ENCODE measurements at places on chromosomes 5 and 9. TPM values are rescaled to one million over a fixed set of nuclear protein-coding genes. Genes with fewer than 3 reads are reported as not detected.

The CCL21 gene
- total RNA-seq, result 66.4 TPM

The AIF1L gene
- total RNA-seq, result 15.6 TPM

The TMC1 gene
- total RNA-seq, result 0.90 TPM

DNA sequence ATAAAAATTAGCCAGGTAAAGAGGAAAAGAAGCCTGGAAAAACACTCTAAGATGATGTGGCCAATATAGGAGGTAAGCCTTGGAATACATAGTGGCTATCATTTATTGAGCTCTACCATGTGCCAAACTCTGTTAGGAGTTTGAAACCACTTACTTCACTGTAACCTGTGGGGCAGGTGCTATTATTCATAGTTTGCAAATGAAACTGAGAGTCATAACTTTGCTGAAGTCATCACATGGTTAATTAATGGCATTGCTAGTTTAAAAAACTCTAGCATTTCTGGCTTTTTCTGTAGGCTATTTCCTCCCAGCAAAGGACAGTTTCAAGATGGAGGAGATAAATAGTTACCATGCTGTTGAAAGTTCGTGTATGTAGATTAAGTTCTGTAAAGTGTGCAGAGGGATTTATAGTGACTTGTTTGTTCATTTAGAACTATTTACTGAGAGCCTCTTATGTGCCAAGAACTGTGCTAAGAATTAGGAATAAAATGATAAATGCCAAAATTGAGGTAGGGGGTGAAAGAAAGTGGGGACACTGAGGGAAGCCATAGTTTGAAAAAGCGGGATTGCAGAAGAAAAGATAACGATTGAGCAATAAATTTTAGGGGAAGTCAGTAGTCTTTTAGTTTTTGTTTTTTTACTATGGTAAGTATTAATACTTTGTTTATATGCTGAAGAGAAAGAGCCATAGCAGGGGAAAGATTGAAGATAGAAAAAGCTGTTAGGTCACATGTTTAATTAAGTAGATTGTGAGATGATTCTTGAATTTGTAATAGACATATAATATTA is 57.2 kb downstream of the WDR70 start:
- H3K27me3 ChIP-seq, result no peaks in the 10 kb centered on the region
- H3K4me1 ChIP-seq, result no peaks in the 10 kb centered on the region
- no peak for DNase-seq
- no peaks in the 10 kb centered on the region for H3K36me3 ChIP-seq
- H3K4me3 ChIP-seq, result no peak overlapping the region

DNA sequence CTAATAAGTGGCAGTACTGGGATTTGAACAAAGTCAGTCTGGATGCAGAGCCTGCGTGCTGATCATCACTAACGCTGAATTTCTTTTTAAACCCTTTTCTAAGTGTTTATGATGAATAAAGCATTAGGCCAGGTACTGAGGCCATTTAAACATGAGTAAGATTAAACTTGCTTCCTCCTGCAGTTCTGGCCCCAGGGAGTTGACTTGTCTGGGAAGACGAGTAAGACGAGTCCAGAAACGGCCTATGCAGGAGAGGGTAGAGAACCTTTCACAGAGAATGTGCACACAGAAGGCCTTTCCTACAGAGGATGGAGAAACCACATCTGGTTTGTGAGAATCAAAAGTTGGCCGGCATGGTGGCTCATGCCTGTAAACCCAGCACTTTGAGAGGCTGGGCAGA is 42.9 kb downstream of the SPRY4 start:
- no peaks in the 10 kb centered on the region for H3K4me1 ChIP-seq
- no peaks in the 10 kb centered on the region for H3K27me3 ChIP-seq
- DNase-seq, result no peak

GRCh38 chr5:172666251-172666650 is 25.2 kb downstream of the NEURL1B start:
- no peaks in the 10 kb centered on the region for H3K27me3 ChIP-seq
- H3K36me3 ChIP-seq, result no peaks in the 10 kb centered on the region
- H3K4me1 ChIP-seq, result no peaks in the 10 kb centered on the region
- H3K27ac ChIP-seq, result peak overlapping the region; percentile 96

DNA sequence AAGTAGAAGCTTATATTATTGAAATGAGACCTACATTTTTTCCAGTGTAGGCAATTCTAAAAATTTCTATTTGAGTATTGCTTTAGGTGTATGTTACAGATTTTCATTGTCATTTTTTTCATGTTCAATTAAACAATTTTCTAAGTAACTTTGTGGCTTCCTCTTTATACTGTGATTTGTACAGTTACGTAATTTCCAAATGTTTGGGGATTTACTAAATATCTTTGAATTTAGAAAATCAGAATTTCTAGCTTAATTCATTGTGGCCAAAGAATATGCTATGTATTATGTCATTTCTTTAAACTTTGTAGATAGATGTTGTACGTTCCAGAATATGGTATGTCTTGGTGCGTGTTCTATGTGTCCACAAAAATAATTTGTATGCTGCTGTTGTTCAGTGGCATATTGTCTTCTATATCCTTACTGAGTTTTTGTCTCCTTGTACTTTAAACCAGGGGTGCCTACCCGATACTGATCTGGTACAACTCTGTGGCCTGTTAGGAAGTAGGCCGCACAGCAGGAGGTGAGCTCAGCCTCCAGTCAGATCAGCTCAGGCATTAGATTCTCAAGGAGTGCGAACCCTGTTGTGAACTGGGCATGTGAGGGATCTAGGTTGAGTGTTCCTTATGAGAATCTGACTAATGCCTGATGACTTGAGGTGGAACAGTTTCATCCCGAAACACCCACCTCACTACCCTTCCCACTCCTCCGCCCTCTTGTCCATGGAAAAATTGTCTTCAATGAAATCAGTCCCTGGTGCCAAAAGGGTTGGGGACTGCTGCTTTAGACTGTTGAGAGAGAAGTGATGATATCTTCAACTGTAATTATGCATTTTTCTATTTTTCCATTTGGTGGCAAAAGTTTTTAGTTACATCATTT is 63.5 kb downstream of the UBE2R2 start:
- no peak overlapping the region for H3K27ac ChIP-seq
- no peak for DNase-seq

DNA sequence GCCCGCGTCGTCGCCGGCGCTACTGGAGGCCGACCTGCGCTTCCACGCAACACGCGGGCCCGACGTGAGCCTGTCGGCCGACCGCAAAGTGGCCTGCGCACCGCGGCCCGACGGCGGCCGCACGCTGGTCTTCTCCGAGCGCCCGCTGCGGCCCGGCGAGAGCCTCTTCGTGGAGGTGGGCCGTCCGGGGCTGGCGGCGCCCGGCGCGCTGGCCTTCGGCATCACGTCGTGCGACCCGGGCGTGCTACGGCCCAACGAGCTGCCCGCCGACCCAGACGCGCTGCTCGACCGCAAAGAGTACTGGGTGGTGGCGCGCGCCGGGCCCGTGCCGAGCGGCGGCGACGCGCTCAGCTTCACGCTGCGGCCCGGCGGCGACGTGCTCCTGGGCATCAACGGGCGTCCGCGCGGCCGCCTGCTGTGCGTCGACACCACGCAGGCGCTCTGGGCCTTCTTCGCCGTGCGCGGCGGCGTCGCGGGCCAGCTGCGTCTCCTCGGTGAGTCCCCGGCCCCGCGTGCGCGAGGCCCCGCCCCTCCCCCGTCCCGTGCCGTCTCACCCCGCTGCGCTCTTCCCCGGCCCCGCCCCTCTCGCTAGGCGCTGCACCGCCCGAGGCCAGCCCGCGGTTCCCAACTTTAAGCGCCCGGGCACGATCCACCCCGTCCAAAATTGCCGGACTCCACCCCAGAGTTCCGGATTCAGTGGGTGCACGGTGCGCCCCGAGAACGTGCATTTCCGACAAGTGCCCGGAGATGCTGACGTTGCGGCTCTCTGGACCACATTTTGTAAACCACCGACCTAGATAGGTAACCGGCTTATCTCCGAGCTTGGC is 42.8 kb downstream of the NEURL1B start:
- no peak for DNase-seq
- H3K4me1 ChIP-seq, result no peaks in the 10 kb centered on the region
- H3K27ac ChIP-seq, result no peak overlapping the region
- no peaks in the 10 kb centered on the region for H3K36me3 ChIP-seq
- no peaks in the 10 kb centered on the region for H3K27me3 ChIP-seq
- H3K4me3 ChIP-seq, result no peak overlapping the region

DNA sequence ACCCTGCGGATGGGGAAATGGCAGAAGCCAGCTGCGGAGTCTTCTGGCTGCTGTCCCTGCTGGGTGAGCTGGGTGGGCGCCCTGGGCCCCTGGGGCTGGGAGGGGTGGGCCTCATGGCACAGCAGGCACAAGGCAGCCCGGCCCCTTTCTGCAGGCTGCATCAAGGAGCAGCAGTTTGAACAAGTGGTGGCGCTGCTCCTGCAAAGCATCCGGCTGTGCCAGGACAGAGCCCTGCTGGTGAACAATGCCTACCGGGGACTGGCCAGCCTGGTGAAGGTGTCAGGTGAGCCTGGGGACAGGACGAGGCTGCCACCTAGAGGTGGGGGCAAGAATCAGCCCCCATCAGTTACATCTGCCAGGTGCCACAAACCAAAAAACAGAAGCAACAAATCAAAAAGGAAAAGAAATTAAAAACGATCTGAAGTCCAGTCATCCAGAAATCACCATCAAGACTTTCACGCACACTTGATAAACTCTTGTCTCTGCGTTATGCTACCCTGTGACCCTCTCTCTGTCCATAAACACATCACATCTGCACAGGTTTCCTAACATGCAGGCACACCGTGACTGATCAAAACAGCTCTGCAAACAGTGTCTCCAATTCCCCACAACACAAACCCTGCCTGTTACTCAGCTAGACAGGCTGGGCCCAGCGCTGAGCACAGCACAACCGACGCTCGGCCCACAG is 13.9 kb downstream of the REXO4 start:
- no peaks in the 10 kb centered on the region for H3K4me1 ChIP-seq
- H3K27ac ChIP-seq, result no peak overlapping the region
- H3K27me3 ChIP-seq, result no peaks in the 10 kb centered on the region
- H3K4me3 ChIP-seq, result no peak overlapping the region
- no peak for DNase-seq

DNA sequence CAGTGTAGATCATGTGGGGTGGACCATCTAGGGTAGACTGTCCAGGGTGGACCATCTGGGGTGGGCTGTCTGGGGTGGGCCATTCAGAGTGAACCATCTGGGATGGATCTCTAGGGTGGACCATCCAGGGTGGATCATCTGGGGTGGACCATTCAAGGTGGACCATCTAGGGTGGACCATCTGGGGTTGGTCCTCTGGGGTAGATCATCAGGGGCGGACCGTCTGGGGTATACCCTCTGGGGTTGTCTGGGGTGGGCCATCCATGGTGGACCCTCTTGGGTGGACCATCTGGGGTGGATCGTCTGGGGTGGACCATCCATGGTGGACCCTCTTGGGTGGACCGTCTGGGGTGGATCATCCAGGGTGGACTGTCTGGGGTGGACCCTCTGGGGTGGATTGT is 64.3 kb downstream of the KCNT1 start:
- H3K4me3 ChIP-seq, result no peak overlapping the region
- no peaks in the 10 kb centered on the region for H3K4me1 ChIP-seq
- H3K27me3 ChIP-seq, result no peaks in the 10 kb centered on the region
- H3K36me3 ChIP-seq, result no peaks in the 10 kb centered on the region
- no peak overlapping the region for H3K27ac ChIP-seq
- DNase-seq, result no peak

DNA sequence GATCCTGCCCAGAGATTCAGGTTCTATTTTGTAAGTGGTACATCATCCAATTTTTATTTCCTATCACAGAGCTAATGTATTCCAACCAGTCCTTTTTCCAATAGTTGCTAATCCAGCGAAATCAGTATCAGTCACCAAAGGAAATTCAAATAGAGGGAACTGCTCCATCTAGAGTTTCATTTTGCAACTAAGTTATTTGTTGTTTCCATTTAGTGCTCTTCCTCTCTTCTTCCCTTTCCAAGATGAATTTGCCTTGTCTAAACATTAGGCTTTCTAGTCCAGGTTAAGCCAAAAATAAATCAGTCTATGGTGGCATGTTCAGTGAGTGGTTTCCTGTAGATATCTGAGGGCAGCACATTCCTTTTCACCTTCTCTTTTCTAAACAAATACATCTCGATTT is 79.8 kb upstream of the SPATA31D4 start:
- no peak overlapping the region for H3K27ac ChIP-seq
- H3K27me3 ChIP-seq, result no peaks in the 10 kb centered on the region
- H3K4me1 ChIP-seq, result no peaks in the 10 kb centered on the region

- H3K27ac ChIP-seq, result no peak overlapping the region
- no peaks in the 10 kb centered on the region for H3K36me3 ChIP-seq
- DNase-seq, result no peak
- no peaks in the 10 kb centered on the region for H3K27me3 ChIP-seq
- no peaks in the 10 kb centered on the region for H3K4me1 ChIP-seq
Measured at GRCh38 chr5:32627219-32627870, 42.0 kb downstream of the SUB1 start.
